Fibroblast of skin of right quadriceps (primary cell): ENCODE measurements at places on chromosomes 11 and 22.

DNA sequence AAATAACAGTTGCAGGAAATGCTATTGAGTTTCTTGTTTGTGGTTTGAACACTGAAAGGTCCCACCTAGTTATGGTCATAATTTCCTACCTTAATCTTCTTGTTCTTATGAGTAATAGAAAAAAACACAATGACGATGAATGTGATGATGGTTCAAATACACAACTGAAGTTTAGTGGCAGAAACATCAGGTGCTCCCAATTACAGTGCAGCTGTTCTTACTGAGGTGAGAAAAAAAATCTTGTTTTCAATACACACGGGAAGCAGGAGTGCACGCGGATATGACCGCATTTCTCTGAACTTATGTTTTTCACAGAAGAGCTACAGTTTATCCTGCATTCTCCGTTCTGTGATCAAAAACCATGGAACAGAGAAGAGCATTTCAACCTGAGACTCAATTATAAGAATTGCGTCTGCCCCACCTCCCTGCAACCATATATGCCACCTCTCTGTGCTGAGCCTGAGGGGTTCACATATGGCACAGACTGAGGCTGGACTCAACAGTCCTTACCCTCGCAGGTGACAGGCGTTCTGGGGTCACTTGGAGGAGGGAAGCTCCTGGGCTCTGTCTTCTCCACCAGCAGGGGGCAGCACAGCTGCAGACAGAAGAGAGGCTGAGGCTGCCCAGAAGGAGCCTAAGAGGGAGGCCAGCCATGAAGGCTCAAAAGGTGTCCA, 99.7 kb upstream of the IGLL5 start:
- peak; percentile 29 for DNase-seq

DNA sequence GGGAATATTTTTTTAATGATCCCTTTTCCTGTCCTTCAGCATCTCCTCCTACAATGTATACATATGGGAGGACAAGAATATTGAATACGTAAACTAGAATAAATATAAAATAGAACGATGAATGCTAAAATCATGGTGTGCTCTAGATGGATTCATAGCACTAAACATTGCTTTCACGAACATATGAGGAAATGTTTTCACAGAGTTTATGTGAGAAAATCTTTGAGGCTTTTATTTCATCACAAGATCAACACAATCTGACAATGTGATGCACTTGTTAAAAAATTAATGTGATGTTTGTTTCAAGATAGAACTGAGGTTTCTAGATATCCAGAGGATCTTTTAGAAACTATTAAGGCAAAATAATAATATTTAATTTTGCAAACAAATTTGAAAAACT, 3.0 kb downstream of the CARD16 start:
- no peak for DNase-seq

DNA sequence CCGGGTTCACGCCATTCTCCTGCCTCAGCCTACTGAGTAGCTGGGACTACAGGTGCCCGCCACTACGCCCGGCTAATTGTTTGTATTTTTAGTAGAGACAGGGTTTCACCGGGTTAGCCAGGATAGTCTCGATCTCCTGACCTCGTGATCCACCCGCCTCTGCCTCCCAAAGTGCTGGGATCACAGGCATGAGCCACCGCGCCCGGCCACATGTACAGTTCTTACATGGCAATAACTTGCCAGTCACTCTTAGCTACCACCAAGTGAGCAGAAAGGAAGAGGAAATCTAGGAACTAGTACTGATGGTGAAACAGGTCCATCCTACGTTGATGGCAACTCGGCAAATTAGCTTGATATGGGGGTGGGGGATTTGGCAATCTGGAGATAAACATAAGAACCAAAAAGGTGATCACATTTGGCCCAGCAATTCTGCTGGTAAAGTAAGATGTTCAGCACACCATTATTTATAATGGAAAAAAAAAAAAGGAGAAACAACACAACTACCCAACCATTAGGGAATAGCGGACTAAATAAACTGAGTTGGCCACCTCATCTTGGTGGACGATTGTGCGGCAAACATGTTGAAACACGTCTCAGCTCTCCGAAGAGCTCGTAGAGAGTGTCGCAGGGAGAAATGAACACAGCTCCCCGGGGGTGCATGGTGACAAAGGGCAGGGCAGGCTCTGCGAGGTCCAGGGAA, 5.3 kb downstream of the NLRP6 start:
- DNase-seq = no peak

DNA sequence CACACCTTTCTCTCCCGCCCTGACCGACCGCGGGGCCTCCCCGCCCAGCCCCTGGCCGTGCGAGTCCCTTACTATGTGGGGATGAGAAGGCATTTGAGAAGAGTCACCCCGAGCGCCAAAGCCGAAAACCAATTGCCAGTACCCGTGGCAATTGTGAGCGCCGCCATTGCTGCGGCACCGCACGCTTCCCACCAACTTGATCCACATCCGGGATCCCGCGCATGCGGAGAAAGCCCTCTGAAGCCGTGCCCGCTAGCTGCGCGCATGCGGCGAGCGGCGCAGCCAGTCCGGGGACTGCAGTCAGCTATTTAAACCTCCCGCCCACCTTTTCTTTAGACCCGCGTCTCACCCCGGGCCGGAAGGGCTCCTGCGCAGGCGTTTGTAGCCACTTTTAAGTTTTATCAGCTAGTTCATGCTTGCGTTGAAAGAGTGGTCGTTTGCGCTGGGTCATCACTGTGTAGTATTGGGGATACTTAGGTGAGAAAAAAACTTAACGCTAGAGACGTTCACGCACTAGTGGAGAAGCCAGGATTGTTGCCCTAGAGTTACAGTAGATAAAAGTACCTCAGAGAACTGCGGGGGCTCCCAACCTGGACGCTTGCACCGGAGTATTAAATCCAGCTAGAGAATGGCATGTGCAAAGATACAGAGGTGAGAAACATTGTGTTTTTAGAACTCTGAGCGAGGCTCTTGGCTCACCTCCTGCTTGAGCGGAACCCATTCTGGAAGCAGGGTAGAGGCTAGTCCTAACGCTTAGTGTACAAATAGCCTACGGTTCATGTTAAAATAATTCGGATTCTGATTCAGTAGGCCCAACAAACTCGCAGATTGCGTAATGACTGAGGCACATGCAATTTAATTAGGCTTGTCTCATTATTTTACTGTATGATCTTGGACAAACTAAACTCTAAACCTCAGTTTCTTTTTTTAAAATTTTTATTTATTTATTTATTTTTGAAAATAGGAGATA, at the start of gene ALG8:
TSS of gene ALG8 (minus strand) at position 205 of the 970 bp plus-strand sequence. CDS start at position 167, 38 bp downstream.
- peak; percentile 94 for DNase-seq

DNA sequence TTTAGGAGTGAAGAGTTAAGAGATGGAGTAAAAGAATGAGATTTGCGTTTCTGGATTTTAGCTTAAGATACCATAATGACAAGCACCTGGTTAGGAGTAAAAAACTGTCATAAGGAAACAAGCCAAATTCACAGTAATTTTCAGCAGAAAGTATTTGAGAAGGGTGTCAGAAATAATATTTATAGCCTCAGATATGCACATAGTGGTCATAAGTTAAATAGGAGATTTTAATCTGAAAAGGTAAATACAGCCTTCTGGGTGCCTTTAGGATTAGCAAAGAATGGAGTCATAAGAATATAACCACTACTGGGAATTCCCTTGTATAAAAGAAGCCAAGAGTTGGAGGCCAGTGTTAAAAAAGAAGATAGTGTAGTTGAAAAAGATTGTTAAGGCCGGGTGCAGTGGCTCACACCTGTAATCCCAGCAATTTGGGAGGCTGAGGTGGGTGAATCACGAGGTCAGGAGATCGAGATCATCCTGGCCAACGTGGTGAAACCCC, 160.1 kb downstream of the SWAP70 start:
- DNase-seq = peak; percentile 19

DNA sequence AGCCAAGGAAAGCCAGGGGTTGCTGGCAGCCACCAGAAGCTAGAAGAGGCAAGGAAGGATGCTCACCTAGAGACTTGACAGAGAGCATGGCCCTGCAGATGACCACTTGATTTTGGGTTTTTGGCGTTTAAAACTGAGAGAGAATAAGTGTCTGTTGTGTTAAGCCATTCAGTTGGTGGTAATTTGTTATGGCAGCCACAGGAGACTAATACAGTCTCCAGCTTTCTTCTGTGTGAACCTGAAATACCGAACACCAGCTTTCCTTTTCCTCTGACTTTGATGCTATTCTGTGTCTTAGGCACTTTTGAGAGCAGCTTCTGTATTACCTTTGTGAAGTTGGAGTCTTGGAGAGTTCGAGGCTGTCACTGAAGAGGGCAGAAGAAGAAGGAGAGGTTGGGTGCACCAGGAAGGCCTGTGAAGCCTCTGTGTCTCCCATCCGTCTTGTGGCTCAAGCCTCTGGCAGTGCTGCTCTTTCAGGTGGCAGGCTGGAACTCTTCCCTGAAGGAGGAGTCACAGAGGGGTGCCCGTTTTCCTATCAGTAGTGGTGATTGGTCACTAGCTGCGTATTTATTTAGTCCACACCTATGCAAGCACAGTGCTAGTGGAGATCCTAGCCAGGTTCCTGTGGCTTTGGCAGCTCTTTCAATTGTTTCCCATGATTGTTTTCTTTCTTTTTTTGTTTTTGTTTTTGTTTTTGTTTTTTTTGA, 2.5 kb downstream of the TBC1D22A start:
- DNase-seq = no peak

DNA sequence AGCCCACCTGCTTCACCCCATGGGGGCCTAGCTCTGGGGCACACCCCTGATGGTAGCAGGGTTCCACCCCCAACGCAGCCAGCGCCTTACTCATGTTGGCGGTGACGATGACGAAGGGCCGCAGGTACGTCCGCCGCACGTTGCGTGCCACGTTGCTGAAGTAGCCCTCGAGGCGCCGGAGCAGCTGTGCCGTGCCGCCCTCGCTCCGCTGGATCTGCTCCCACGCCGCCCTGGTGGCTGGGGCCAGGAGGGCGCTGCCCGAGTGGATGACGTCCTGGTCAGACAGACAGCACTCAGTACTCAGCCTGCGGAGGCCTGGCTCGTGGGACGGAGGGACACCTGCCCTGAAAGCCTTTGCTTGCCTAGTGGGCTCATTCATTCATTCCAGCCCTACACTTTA, 50.8 kb downstream of the TRMU start:
- DNase-seq = no peak

DNA sequence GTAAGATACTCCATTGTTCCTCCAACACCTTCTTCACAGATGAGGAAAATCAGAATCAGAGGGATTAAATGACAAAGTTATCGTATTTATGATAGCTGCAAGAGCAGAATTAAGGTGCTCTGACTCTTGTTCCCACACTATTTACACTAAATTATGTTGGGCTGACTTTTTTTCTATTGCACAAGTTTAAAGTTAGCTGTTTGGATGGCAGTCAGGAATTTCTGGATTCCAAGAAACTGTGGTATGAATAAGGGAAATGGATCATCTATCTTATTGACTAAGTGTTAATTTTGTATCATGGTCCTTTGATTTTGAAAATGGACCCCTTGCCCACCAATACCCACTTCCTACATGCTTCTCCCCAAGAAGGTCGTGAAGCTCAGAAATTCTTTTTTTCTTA, 19.9 kb upstream of the APOA1 start:
- peak; percentile 32 for DNase-seq

GRCh38 chr11:772429-773390, 4.6 kb downstream of the GATD1 start:
- DNase-seq = no peak

DNA sequence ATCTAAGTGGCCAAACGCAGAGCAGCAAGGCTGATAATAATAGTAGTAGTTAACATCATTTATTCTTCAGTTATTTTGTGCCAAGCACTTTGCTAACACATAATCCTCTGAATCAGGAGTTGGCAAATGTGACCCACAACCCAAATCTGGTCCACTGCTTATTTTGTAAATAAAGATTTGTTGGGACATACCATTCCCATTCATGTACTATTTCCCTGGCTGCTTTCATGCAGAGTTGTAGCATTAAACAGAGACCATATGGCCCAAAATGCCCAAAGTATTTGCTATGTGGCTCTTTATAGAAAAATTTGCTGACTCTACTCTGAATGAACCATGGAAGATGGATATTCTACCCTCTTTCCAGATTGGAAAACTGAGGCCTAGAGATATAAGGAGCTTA, 50.3 kb downstream of the COMMD9 start:
- no peak for DNase-seq

DNA sequence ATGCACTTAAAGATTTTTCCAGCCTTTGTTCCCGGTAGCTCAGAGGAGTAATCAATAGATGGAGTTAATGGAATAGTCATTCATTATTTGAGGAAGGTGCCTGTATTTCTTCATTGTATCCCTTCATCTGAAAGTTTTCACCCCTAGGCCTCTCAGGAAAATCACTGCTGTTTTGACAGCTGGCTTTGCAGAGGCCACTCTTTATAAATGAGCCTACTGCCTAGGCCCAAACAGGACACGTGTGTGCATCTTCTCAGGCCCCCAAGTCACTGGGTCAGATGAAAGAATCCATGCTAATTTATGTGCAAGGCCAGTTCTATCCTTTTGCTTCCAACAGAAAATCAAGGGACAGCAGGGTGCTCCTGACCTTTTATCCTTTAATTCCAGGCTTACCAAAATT, 76.8 kb downstream of the MPPED2 start:
- DNase-seq = no peak

GRCh38 chr22:32528984-32529982, 54.7 kb downstream of the FBXO7 start:
- peak; percentile 78 for DNase-seq

DNA sequence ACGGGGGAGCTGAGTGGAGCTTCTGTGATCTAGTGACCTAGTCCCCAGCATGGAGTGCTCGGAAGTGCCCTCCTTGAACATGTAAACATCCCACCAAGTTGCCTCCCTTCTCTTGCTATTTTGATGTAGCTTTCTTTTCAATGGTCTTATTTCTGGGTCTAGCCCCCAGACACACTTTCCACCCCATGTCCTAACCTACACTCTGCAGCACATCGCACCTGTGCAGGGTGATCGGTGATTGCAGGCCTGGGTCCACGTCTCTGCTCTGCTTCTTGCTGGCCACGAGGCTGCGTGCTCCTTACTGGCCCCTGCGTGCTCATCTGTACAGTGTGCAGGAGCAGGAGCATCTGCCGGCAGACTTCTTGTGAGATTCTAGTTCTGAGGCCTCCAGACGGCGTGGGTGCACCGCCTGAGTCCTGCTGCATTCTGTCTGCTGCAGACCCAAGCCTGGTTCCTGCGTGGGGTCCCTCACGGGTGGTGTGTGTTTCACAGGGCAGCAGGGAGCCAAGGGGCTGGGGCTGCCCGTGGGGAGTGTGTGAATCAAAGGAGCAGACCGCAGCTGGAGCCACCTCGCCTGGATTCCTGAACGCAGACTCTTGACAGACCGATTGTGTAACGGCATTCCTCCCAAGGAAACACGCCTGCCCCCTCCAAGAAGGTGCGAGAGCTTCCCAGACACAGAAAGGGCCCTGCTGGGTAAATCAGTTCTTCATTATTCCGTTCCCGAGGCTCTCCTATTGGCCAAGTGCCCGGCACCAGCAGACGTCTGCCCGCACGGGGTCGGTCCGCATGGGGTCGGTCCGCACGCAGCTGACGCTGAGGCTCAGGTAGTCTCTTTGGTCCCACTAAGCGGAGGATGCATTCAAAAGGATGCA, 44.4 kb upstream of the MYEOV start:
- peak; percentile 54 for DNase-seq

GRCh38 chr11:19832086-19832750, 119.6 kb downstream of the NAV2 start:
- DNase-seq = no peak
